Activated T-helper 1 cell treated with Interleukin-2 at 50 U/mL for 16 hours (primary cell): ENCODE measurements at places on chromosomes 6 and 20.

DNA sequence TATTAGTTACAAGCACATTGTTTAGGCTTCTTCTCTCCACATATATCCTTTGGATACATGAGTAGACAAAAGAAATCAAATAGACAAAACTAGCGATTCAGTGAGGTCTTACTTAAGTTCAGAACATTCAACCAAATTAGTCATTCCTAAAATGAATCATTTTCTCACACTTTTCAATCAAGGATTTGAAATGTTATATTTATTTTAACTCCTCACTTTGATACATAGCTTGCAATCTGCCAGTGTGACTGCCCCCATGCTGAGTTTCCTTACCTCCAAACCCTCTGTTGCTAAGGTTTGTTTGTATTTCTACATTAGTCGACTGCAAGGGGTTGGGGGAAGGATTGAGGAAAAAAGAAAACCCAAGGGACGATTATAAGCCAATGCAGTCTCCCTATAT lies 3.5 kb upstream of the MOXD1 start:
- DNase-seq = no peak

GRCh38 chr6:156687789-156688619 lies 89.2 kb upstream of the ARID1B start:
- DNase-seq = no peak

GRCh38 chr20:59729506-59729905 lies 125.2 kb downstream of the PHACTR3 start:
- DNase-seq = no peak

DNA sequence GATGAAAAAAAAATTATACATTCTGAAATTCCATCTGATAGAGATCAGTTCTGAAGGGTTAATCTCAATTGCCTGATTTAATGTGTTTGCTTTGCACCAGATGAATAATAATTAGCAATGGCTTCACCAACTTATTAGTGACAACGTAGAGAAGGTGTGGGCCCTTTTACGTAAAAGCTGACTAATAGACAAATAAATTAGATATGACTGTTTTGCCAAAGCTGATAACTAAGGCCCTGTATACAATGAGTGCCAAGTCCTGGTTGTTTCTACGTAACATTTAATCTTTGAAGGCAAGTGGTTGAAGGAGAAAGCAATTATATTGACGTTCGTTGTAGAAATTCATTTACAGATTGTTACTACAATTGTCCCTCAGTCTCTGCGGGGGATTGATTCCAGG lies 10.8 kb downstream of the SGK1 start:
- no peak for DNase-seq

- DNase-seq = no peak
These were observed 968 bp upstream of the MMP24 start for GRCh38 chr20:35225319-35226125.

GRCh38 chr20:13493143-13493542 lies 145.6 kb downstream of the TASP1 start:
- no peak for DNase-seq

GRCh38 chr6:151408858-151409257 lies 17.5 kb upstream of the ZBTB2 start:
- no peak for DNase-seq

DNA sequence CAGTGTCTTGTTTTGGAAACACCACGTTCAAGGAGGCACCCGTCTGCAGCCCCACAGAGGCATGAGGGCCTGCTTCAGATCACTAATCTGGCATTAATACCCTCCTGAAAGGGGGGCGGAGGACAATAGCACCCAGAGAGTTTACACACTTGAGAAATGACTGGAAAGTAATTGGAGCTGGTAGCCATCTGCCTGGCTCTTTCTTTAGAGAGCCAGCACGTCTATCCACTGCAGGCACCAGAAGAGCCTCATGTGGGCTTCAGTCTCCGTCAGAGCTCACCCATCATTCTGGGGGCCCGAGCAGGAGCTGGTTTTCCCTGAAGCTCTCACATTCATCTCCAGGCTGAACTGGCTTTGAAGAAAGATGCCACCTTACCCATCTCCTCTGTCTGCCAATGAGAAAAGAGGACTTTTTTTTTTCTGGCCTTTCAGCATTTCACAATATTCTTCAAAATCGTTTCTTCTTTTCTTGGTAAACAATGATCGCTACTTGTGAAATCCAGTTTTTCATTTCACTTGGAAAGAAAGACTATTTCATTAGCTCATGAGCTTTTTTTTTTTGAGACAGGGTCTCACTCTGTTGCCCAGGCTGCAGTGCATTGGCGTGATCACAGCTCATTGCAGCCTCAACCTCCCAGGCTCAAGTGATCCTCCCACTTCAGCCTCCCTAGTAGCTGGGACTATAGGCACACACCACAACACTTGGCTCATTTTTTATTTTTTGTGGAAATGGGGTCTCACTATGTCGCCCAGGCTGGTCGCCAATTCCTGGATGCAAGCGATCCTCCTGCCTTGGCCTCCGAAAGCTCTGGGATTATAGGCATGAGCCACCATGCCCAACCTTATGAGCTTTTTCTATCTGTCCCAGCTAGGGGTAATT lies 124.7 kb upstream of the ZNF217 start:
- DNase-seq = no peak

GRCh38 chr20:11966186-11966585 lies 48.5 kb downstream of the BTBD3 start:
- no peak for DNase-seq

GRCh38 chr20:61963885-61964674 lies 101.6 kb downstream of the TAF4 start:
- DNase-seq = no peak

DNA sequence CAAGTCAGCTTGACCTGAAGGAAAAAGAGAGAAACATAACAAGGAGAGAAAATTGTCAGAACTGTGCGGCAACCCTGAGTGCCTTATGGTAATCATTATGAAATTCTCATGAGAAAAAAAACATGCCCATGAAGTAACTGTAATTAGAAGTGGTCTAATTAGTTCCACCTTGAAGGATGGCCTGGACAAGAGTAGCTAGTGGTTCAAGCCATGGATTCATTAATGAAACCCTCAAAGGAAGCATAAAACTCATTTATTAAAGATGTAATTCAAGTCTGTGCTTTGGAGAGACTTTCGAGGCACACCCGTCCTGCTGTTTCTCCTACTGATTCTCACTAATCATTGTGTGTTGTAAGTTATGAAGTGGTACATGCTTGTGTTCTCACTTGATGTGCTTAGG lies 160.2 kb downstream of the PHF3 start:
- no peak for DNase-seq

DNA sequence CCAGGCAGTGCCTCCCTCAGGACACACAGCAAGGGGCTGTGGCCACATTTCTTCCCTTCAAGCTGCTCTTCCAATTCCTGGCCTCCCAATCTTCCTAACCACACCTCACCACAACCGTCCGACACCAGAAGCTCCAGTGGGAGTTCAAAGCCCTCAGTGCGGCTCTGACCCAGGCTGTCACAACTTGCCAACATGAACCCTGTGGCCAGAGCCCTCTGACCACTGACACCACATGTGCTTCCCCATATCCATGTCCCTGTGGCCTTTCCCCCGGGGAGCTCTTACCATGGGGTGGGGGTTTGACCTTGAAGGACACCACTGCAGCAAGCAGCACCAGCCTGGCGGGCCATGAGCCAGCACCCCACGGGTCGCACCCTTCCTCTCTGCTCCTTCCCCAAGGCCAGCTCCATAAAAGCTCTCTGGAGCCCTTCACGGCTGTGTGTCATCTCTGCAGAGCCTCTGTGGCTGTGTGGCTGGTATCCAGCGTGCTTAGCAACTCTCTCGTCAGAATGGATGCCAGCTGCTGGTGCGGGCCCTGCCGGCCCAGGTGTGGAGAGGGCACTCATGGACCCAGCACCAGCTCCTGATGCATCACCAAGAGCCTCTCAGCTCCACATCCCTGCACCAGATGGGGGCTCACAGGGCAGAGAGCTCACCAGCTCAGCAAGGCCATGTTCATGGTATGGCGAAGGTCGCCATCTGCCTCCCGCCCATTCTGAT lies 106.1 kb downstream of the PSMB1 start:
- no peak for DNase-seq

DNA sequence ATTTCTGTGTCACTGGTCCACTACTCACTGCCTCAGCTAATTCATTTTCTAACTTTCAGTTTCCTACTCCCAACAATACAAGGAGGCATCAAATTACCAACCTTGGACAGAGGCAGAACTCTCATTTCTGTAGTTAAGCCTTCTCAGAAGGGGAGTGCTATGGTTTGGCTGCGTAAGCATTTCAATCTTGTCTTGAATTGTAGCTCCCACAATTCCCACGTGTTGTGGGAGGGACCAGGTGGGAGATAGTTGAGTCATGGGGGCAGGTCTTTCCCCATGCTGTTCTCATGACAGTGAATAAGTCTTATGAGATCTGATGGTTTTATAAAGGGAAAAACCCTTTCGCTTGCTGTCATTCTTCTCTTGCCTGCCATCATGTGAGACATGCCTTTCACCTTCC lies 22.9 kb downstream of the HLA-DRA start:
- DNase-seq = no peak

- DNase-seq = no peak
These were observed 34.3 kb downstream of the LRRC1 start for GRCh38 chr6:53828966-53829697.

GRCh38 chr6:158408552-158409130 lies 96.4 kb downstream of the TULP4 start:
- DNase-seq = no peak

- no peak for DNase-seq
These were observed 62.8 kb upstream of the FOXO3 start for GRCh38 chr6:108497883-108498282.

GRCh38 chr20:1872459-1873097 lies 22.6 kb upstream of the SIRPA start:
- DNase-seq = no peak

DNA sequence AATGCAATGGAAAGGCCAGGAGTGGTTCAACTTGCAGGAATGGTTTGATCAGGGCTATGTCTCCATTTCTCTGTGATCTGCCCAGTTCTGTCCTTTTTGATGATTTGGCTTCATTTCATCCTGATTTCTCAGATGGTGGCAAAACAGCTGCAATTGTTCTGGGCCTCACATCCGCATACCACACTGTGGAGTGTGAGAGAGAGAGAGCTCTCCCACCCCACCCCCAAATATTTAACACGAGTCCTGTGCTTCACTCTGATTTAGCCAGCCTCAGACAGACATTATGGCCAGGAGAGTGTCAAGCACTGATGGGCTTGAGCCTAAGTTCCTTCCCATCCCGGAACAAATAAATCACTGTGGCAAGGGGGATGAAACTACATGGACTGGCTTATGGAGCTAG lies 284.6 kb downstream of the CDC5L start:
- DNase-seq = no peak

- no peak for DNase-seq
These were observed 55.2 kb upstream of the TBC1D7 start for GRCh38 chr6:13383328-13384163.

- no peak for DNase-seq
These were observed 399.9 kb downstream of the DOK5 start for GRCh38 chr20:54875307-54875706.

GRCh38 chr6:55758156-55758937 lies 117.0 kb downstream of the BMP5 start:
- no peak for DNase-seq

DNA sequence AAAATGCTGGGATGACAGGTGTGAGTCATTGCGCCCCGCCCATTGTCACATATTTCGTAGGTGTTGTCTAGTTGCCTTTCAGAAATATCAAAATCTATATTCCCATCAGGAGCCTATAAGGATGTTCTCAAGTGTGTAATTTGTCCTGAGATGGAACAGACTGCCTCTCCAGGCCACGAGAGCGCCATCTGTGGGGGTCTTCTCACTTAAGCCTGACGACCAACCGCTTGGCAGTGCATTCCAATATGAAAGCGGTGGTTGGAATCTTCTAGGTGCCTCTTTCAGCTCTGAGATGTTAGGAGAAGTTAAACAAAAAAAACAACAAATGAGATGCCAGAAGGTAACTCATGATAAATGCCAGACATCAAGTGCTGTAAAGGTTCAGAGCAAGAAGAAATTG lies 488.5 kb downstream of the QKI start:
- DNase-seq = no peak

- no peak for DNase-seq
These were observed 113.3 kb downstream of the AFG1L start for GRCh38 chr6:108407904-108408827.

- DNase-seq = no peak
These were observed 212.0 kb upstream of the SGK1 start for GRCh38 chr6:134529921-134530320.

- DNase-seq = no peak
These were observed 3.6 kb downstream of the BPI start for GRCh38 chr20:38307371-38308046.

GRCh38 chr6:130394246-130394645 lies 28.4 kb downstream of the TMEM200A start:
- DNase-seq = no peak

GRCh38 chr20:38178065-38178491 lies 13.0 kb upstream of the TGM2 start:
- no peak for DNase-seq

- DNase-seq = no peak
These were observed 835.4 kb downstream of the MAFB start for GRCh38 chr20:39853636-39854035.

GRCh38 chr6:47290124-47290834 lies 19.4 kb downstream of the TNFRSF21 start:
- no peak for DNase-seq

DNA sequence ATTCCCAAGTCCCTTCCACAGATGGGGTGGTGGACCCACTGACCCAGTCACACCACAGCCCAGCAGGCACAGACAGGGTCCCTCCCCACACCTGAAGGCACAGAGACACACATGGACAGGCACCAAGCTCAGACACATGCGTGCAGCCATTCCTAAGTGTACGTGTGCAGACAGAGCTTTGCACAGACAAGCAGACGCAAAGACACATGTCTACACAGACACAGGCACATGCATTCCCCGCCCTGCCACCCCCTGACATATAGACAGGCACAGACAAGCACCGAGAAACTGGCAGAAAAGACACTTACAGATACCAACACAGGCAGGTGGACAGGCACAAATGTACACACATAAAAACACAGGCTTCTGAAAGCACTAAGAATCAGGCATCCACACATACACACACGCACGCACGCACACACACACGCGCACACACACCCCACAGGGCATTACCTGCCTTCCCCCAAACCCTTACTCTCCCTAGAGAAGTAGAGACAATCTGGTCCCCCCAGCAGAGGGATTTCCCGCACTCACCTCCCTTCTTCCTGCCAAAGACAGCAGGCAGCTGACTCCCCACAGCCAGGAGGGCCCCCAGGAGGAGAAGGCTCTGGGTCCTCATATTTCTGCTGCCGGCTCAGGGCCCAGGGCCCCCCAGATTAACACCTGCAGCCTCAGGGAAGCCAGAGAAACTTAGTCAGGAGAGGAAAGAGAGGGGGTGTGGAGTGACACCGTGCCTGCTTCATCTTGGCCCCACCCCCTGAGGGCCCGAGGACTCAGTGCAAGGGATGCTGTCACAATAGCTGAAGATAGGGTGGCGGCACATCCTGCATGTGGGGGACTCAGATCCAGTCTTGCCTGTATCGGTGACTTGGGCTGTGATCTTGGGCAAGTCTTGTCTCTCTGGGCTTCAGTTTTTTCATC lies at the start of gene WFDC5:
TSS of gene WFDC5 (minus strand) at position 710 of the 921 bp plus-strand sequence. CDS start at position 619, 91 bp downstream.
- DNase-seq = no peak

DNA sequence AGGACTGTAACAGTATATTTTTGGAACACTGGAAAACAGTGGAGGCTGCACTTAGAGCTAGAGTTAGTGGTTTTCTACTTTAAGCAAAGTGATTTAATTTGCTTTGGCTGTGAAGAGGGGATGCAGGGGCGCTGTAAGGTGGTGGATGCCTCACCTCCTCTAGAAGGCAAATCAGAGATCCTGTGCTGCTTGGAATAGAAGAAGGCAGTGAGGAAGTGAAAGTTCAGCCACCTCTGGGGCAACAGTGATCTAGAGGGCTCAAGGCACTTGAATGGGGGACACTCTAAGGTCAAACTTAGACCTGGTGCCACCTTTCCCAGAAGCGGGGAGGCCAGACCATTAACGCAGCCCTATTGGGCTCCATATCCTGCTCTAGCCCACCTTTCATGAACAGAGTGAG lies 19.0 kb upstream of the SNRPB2 start:
- DNase-seq = no peak
